ENCODE measurements at places on chromosomes 3 and 15. TPM values are rescaled to one million over a fixed set of nuclear protein-coding genes. Genes with fewer than 3 reads are reported as not detected.

DNA sequence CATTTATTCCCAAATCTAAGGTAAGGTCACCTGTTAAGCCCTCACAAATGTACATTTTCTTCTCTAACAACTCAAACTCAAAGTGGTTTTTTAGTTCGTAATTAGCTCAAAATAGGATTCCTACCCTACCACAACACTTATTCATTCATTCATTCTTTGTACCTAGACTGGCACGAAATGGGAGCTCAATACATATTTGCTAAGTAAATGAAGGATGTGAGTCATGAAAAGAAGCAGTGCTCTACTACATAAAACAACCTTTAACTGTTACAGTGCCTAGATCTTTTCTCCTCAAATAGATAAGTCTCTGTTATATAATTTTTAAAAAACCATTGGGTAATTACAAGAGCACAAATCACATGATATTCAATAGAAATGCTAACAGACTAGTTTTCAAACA lies 13.1 kb downstream of the RSL24D1 start:
- H3K27me3 ChIP-seq = no peaks in the 10 kb centered on the region
- H3K4me3 ChIP-seq = no peak overlapping the region
- no peak for DNase-seq
- H3K4me1 ChIP-seq = no peaks in the 10 kb centered on the region
- H3K27ac ChIP-seq = no peak overlapping the region
- peaks cover 82% of the 10 kb centered on the region for H3K36me3 ChIP-seq

ABHD14A gene
- total RNA-seq = 9.6 TPM

CASR gene
- not detected for total RNA-seq

- H3K36me3 ChIP-seq = no peaks in the 10 kb centered on the region
- no peak overlapping the region for H3K27ac ChIP-seq
- H3K27me3 ChIP-seq = no peaks in the 10 kb centered on the region
- DNase-seq = no peak
- no peaks in the 10 kb centered on the region for H3K4me1 ChIP-seq
Measured at GRCh38 chr3:54550221-54550977, 377.5 kb downstream of the LRTM1 start.

GRCh38 chr15:80801891-80802680 lies 22.9 kb downstream of the CEMIP start:
- DNase-seq = peak; percentile 26
- H3K4me3 ChIP-seq = no peak overlapping the region
- H3K27me3 ChIP-seq = no peaks in the 10 kb centered on the region
- no peaks in the 10 kb centered on the region for H3K4me1 ChIP-seq
- H3K36me3 ChIP-seq = no peaks in the 10 kb centered on the region
- no peak overlapping the region for H3K27ac ChIP-seq

GRCh38 chr15:67878712-67879206 lies 38.9 kb upstream of the RNU6-1 start:
- peaks cover 8% of the 10 kb centered on the region for H3K4me1 ChIP-seq
- DNase-seq = peak; percentile 27
- H3K27me3 ChIP-seq = no peaks in the 10 kb centered on the region
- H3K27ac ChIP-seq = no peak overlapping the region

- DNase-seq = peak; percentile 87
- H3K4me1 ChIP-seq = no peaks in the 10 kb centered on the region
- no peaks in the 10 kb centered on the region for H3K27me3 ChIP-seq
- peak within 1 kb of the TSS; percentile 33 for H3K27ac ChIP-seq
Measured at GRCh38 chr15:33310481-33311311, at the start of gene RYR3. TSS of gene RYR3 (plus strand) at chr15:33310967. CDS start at chr15:33311046, 79 bp downstream.

- DNase-seq = no peak
- no peaks in the 10 kb centered on the region for H3K27me3 ChIP-seq
- peaks cover 71% of the 10 kb centered on the region for H3K36me3 ChIP-seq
- H3K4me1 ChIP-seq = no peaks in the 10 kb centered on the region
- no peak overlapping the region for H3K4me3 ChIP-seq
- no peak overlapping the region for H3K27ac ChIP-seq
Measured at GRCh38 chr3:179330438-179330837, 7.6 kb downstream of the ZNF639 start.

- H3K27me3 ChIP-seq = no peaks in the 10 kb centered on the region
- H3K36me3 ChIP-seq = no peaks in the 10 kb centered on the region
- H3K27ac ChIP-seq = no peak overlapping the region
- no peaks in the 10 kb centered on the region for H3K4me1 ChIP-seq
- no peak for DNase-seq
Measured at GRCh38 chr3:132189601-132190000, 127.6 kb upstream of the ACP3 start.

GRCh38 chr15:92706201-92706600 lies 50.6 kb upstream of the FAM174B start:
- no peak for DNase-seq
- H3K4me3 ChIP-seq = no peak overlapping the region
- no peaks in the 10 kb centered on the region for H3K27me3 ChIP-seq
- H3K27ac ChIP-seq = no peak overlapping the region

GRCh38 chr15:61768131-61768530 lies 292.1 kb downstream of the VPS13C start:
- no peaks in the 10 kb centered on the region for H3K36me3 ChIP-seq
- no peaks in the 10 kb centered on the region for H3K4me1 ChIP-seq
- H3K27me3 ChIP-seq = no peaks in the 10 kb centered on the region
- no peak overlapping the region for H3K4me3 ChIP-seq
- no peak for DNase-seq
